ENCODE measurements at places on chromosomes 12 and 14. TPM values are rescaled to one million over a fixed set of nuclear protein-coding genes. Genes with fewer than 3 reads are reported as not detected.

Gene PLEKHD1
- total RNA-seq, result not detected

Gene RND1
- total RNA-seq, result 3.4 TPM

Gene APOLD1
- 2.8 TPM for total RNA-seq

Gene CLEC6A
- not detected for total RNA-seq

Gene GPR65
- not detected for total RNA-seq
